Iris pigment epithelial cell (primary cell): ENCODE measurements at places on chromosomes 12 and 14.
A peak's percentile ranks its signal among the peaks of the same experiment; 100 is the strongest.

- no peak for DNase-seq
Observed at GRCh38 chr14:23376482-23377197, at the start of gene CMTM5. TSS of gene CMTM5 (plus strand) at chr14:23377046. CDS start at chr14:23377252, 206 bp downstream.

GRCh38 chr14:33477797-33478196 is 473.1 kb downstream of the EGLN3 start:
- no peak for DNase-seq

DNA sequence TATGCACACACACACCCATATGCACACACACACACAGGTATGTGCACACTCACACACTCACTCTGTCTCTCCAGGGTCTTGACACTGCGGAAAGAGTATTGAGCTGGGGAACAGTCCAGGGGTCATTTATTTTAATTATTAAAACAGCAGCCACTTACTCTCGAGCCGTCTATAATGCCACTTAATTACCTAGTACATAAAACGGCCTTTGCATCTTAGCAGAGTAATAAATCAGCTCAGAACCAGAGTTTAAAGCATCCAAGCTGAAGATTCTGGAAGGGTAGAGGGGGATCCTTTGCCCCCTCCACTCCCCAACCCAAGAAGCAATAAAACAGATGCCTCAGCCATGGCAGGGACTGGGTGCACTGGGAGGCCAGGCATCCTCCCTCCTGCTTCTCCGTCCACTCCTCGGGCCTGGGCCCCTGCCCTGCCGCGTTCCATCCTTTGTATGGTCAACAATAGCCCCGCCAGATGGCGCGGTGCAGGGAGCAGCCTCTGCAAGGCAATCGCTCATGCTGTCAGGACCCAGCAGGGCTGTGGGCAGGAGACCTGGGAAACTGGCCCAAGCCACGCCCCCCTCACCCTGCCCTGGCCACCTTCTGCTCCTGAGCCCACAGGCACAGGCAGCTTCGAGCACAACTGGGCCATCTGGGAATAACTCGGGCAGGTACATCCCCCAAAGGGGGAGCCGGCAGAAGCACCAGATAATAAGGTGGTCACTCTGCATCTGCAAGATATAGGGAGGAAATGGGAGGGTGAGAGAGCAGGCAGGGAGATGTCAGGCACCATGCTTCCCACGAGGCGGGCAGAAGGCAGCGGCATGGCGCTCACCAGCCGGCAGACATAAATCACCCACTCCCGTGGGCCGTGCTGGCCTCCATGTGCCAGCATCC is 40.9 kb downstream of the CCDC85C start:
- peak; percentile 60 for DNase-seq

GRCh38 chr12:54795644-54796043 is 58.7 kb upstream of the MUCL1 start:
- DNase-seq, result no peak

- no peak for DNase-seq
Observed at GRCh38 chr12:124618291-124618902, 51.0 kb upstream of the NCOR2 start.

- peak; percentile 56 for DNase-seq
Observed at GRCh38 chr12:52171950-52172512, 19.8 kb downstream of the KRT80 start.

- no peak for DNase-seq
Observed at GRCh38 chr12:122820138-122820537, 15.1 kb upstream of the HIP1R start.

DNA sequence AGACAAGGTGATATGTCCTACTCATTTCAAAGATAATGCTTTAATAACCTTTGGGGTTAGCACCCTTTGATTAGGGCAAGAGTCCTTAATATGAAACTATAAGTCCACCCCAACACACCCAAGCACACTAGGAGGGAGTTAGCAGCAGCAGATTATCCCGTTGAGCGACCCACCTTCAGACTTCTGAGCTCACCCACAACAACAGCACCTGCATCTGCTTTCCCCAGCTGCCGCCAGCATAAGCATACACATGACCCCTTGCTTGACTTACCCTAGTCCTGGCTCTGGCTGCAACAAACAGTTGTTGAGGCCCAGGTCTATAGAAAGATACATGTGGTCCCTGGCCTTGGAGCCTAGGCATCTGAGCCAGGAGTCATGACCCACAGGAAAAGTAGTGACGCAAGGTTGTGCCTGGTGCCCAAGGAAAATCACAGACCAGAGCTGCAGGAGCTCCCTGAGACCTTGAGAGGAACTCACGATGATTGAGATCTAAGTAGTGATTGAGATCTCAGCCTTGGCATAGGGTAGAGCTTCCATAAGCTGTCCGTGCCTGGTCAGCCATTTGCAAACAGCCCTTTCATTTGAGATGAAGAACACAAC is 19.0 kb downstream of the ZDHHC22 start:
- no peak for DNase-seq

DNA sequence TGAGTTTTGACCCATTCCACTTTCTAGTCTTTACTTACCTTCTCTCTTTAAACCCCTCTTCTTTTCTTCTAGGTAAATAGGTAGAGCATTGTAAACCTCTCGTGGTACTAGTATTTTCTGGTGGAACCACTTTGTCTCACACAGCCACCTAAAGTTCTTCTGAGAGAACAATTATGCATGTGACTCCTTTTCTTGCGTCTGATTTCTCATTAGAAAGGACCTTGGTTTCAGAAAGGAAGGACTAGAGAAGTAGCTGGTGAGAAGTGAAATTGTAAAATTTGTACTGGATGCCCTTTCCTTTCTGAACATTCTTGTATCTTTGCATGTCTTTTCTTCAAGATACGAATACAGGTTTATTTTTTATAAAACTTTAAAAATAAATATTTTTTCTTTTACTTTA is 99.0 kb downstream of the NUBPL start:
- no peak for DNase-seq

DNA sequence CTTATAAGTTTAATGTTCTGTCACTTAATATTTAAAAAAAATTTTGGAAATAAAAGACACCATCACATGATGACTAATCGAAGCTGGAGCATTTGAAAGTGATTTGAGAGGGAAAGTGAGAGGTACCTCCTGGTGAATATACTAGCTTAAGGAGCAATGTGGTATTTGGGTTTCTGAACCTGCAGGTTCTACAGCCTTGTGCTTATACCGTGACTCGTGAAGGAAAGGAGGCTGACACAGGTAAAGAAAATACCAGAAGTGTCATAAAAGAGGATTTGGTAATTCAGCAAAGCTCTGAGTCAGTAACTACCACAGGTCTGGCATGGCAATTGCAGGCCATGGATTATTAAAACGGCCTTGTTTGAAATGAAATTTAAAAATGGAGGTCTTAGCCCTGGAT is 151.0 kb downstream of the SLC38A4 start:
- DNase-seq, result no peak
